GM23248 (cell line): ENCODE measurements at places on chromosomes 7 and 10. TPM values are rescaled to one million over a fixed set of nuclear protein-coding genes. Genes with fewer than 3 reads are reported as not detected.
A peak's percentile ranks its signal among the peaks of the same experiment; 100 is the strongest.

The ATP6V0E2 gene
- 6.9 and 17.7 TPM in 2 replicates for total RNA-seq

GRCh38 chr10:130553826-130554225, 417.6 kb downstream of the GLRX3 start:
- DNase-seq = no peak

The C10orf67 gene
- total RNA-seq = under 0.01 and 0.25 TPM in 2 replicates

DNA sequence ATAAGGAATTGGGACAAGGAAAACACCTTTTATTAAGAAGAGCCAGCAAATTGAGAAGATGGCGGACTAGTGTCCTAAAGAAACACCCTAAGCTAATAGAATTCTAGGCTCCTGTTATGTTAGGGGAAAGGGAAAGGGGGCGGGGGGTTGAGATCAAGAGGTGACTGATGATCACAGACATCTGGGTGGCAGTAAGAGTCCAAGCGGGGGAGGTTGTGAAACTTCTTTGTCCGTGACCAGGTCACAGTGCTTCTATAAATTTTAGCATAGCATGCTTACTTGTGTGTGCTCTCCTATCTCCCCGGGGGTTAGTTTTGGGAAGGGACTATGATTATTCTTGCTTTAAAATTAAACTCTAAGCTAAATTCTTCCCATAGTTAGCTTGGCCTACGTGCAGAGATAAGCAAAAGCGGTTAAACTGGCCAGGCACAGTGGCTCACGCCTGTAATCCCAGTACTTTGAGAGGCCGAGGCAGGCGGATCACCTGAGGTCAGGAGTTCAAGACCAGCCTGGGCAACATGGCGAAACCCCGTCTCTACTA, 262.1 kb downstream of the SKIDA1 start:
- DNase-seq = no peak

The SLC12A9 gene
- total RNA-seq = 16.8 and 21.2 TPM in 2 replicates

DNA sequence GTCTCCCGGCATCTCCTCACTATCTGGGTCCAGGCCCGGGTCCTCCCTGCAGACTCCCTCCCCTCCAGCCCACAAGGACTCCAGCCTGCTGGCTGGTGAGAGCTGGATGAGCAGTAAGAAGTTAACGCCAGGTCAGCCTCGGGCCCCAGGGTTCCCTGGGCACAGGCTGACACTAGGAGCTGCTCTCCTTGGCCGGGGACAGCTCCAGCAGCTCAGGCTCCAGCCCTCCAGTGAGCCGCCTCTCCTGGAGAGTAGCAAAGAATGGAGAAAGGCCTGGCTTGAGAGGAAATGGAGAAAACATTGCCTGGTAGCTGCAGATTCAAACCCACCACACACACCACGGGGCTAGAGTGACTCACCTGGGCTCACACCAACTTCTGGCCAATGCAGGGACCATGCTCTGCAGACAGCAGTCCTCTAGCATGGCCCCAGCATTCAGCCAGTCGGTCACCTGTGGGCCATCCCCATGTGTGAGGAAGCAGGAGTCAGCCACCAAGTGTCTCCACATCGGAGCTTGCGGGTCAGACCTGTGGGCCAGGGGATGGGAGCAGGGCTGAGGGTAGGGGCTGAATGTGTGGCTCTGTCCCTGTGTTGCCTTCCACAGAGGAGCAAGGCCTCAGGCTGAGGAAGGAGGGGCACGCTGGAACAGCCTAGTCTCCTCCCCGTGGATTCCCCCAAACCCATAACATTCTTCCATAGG, 6.5 kb downstream of the SAP25 start:
- DNase-seq = peak; percentile 34

DNA sequence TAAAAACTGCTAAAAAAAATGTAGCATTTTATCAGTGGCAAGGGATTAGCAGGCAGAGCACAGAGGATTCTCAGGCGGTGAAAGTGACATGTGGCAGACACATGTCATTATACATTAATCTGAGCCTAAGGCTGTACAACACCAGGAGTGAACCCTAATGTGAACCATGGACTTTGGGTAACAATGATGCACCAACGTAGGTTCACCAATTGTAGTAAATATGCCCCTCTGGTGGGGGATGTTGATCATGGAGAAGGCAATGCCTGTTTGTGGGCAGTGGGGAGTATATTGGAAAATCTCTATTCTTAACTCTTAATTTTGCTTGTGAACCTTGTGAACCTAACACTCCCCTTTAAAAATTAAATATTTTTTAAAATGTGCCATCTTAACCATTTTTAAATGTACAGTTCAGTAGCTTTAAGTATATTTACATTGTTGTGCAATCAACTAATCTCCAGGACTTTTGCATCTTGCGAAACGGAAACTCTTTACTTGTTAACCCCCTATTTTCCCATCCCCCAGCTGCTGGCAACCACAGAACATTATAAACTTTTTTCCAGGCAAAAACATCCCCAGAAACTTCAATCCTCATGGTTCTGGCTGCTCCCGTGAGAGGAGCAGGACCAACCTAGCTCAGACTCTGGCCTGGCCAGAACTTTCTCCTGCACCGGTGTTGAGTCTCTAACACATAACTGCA, 29.9 kb downstream of the LRRC20 start:
- DNase-seq = no peak

DNA sequence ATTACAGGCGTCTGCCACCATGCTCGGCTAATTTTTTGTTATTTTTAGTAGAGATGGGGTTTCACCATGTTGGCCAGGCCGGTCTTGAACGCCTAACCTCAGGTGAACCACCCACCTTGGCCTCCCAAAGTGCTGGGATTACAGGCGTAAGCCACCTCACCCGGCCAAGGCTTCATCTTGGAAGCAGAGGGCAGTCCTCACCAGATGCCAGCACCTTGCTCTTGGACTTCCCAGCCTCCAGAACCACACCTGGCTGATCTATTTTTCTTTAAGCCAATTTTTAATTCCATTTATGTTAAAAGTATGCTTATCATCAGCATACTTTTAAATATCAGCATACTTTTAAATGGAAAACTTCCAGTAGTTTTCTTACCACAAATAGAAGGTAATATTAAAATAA, 12.2 kb downstream of the ANXA7 start:
- DNase-seq = no peak
